ENCODE measurements at places on chromosomes 11 and 22. TPM values are rescaled to one million over a fixed set of nuclear protein-coding genes. Genes with fewer than 3 reads are reported as not detected.

Gene CCDC34
- 4.9 TPM for total RNA-seq

Gene CENPM
- total RNA-seq: 38.7 TPM

Gene SAA4
- not detected for total RNA-seq

Gene CASP1
- total RNA-seq: 20.0 TPM

Gene MRGPRX4
- total RNA-seq: 0.57 TPM

Gene SERHL2
- total RNA-seq: 1.9 TPM

Gene EXPH5
- total RNA-seq: 0.06 TPM

Gene OR5B17
- not detected for total RNA-seq

Gene DRD2
- not detected for total RNA-seq

Gene E2F8
- total RNA-seq: 2.1 TPM

Gene LMF2
- 34.7 TPM for total RNA-seq

Gene DDTL
- 0.25 TPM for total RNA-seq

Gene EED
- 33.9 TPM for total RNA-seq

Data from bladder microvascular endothelial cell (primary cell).